ENCODE measurements at places on chromosomes 12 and 14.

GRCh38 chr14:78340250-78340649 is 170.1 kb downstream of the NRXN3 start:
- DNase-seq = no peak

- no peak for DNase-seq
These were observed 19.7 kb upstream of the DUSP16 start for GRCh38 chr12:12582193-12582881.

- peak; percentile 10 for DNase-seq
These were observed 125.6 kb upstream of the FGD4 start for GRCh38 chr12:32273712-32274111.

DNA sequence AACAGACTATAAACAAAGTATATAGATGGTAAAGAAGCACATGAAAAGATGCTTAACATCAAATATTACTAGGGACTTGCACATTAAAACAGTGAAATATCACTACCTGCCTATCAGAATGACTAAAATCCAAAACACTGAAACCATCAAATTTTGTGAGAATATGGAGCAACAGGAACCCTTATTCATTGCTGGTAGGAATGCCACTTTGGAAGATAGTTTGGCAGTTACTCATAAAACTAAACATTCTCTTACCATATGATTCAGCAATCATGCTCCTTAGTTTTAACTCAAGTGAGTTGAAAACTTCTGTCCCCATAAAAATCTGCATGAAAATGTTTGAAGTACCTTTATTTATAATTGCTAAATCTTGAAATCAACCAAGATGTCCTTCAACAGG is 297.6 kb downstream of the DAD1 start:
- DNase-seq = no peak

DNA sequence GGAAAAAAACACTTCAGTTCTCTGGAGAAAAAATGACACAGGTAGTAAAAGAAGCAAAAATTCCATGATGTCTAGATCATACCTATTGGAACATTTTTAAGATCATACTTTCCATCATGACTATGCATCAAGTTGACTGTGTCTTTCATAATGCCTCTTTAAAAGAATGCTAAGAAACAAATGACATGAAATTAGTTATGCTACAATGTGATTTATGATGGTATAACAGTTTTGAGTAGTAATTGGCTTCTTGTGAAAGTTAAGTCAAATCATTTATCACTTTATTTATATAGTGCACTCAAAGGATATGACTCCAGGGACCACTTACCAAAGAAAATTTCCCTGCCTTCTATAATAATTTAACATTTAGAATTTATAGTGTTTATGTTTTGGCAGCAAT is 28.5 kb downstream of the RASSF9 start:
- no peak for DNase-seq

DNA sequence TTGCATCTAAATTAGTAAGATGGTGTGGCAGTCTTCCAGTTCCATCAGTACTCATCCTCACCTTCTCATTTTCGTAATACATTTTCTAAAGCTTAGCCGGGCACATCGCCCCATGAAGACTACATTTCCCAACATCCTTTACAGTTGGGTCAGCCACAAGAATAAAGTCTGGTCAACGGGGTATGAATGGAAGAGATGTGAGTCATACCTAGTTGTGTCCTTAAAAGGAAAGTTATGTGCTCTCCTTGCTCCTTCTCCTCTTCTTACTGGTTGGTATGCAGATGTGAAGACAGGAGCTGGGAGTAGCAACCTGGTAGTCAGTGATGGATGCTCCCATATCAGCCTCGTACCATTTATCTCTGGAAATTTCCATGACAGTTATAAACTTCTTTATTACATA is 35.9 kb upstream of the EGLN3 start:
- DNase-seq = no peak

GRCh38 chr14:74510959-74511409 is 17.4 kb downstream of the ISCA2 start:
- no peak for DNase-seq

GRCh38 chr12:400828-401227 is 616 bp upstream of the CCDC77 start:
- no peak for DNase-seq

DNA sequence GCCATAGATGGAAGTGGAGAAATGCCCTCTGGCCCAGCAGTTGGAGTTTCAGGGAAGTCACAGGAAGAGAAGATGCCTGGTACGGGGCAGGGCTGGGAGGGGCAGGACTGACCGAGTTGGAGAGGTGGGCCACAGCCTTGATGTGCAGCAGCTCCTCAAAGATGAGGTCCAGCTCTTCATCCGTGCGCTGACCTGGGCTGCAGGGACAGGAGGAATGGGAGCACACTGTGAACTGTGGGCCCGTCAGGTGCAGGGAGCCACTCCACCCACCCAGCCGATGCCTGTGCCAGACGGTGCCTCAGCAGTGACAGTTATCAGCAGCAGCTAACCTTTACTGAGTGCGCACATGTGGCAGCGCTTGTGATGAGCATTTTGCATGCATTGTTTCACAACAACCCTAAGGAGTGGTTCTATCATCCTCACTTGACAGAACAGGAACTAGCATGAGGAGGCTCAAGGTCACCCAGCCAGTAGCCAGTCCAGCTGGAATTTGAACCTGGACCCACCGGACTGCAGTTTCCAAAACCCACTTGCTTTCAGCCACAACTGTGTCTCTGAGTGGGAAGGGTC is 8.4 kb downstream of the RAPGEF3 start:
- no peak for DNase-seq

DNA sequence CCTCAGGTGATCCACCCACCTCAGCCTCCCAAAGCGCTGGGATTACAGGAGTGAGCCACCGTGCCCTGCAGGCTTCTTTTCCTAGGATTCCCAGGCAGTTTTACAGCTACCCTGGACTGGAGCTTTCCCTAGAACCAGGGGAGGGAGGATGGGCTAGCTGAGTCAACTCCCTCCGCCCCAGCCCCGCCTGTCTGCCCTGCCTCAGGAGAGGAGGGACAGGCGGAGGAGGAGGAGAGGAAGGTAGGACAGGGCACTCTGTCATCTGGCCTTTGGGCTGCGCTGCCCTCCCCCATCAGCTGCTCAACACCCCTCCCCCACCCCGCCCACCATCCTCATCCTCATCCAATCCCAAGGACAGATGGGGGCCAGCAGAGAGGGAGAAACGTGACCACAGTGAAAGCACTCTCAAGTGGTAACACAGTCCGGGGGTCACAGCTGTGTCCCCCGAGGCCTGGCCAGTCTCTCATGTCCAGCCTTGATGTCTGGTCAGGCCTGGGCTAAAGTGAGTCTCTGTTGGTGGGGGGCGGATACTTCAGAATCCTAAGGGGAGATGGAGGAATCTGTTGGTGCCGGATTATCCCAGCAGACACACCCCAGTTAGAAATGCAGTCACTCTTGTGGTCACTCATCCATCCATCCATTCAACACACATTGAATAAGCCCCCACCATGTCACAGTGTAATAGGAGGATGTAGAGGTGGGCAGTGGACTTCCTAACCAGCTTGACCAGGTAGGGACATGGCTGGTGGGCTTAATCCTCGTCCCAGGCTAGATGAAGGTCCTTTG is 12.3 kb downstream of the FIGNL2 start:
- DNase-seq = no peak
